Amniotic epithelial cell (primary cell): ENCODE measurements at places on chromosomes 4 and X.

GRCh38 chr4:123896446-123897071 lies 500.0 kb downstream of the SPRY1 start:
- peak; percentile 66 for DNase-seq

GRCh38 chr4:83272900-83273299 lies 11.7 kb downstream of the COQ2 start:
- no peak for DNase-seq

GRCh38 chrX:112760697-112761096 lies 79.9 kb downstream of the AMOT start:
- DNase-seq: no peak

GRCh38 chrX:81957900-81958545 lies 756.1 kb downstream of the SH3BGRL start:
- DNase-seq: no peak

GRCh38 chrX:2933125-2933900 lies 4.2 kb upstream of the ARSD start:
- DNase-seq: no peak

DNA sequence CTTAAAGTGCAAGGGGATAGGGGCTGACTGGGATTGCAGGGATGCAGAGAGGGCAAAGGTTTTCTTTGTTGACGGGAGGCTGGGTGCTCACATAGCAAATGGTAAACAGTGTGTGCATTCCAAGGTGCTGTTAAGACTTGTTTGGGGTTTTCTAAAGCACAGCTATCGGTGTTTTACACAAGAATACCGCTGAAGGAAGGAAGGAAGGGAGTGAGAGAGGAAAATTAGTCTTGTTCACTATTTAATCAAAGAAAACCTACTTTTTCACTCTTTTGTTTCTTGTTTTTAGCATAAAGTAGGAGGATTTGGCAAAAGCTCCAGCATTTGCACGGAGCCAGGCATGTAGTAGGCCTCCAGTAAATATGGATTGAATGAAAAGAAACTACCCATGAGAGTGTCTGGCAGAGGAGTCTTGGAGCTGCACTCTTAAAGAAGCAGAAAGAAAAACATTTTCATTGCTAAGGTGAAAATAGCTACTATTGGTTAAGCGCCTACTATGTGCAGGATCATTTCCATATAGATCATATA lies 99.7 kb downstream of the FIP1L1 start:
- peak; percentile 52 for DNase-seq

DNA sequence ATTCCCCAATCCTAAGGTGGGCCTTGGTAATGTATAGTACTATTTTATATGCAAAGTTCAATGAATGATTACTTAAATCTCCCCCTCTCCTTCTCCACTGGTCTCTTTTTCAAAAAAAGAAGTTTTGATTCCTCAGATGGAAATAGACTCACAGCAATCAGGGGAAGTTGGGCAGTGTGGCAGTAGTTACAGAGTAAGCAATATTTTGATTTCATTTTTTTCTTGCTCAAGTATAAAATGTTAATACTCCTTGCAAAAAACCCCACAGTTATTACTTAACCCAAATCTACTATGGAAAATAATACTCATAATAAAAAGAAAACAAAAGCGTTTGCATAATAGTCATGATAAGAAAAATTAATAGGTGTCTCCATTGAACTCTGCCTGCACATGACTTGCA lies 56.9 kb upstream of the CXCL8 start:
- no peak for DNase-seq

GRCh38 chrX:22033818-22034217 lies 1.7 kb downstream of the PHEX start:
- no peak for DNase-seq

GRCh38 chr4:40193016-40193571 lies 3.7 kb upstream of the RHOH start:
- DNase-seq: no peak

DNA sequence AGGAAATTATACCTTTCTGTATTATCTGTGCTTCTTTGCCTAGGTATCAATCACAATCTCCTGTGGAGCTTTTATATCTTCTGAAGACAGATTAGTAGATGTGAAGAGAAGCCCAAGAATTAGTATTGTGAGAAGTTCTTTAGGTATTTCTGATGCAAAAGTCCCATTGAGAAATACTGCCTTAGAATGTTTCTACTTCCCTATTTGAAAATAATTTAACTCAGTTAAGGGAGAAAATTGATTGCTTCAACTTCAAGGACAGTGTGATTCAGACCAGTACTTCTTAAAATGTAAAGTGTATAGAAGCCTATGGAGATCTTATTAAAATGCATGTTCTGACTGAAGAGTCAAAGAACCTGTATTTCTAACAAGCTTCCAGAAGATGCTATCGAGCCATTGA lies 9.0 kb downstream of the EIF1AX start:
- peak; percentile 44 for DNase-seq

GRCh38 chrX:39739585-39739984 lies 358.2 kb downstream of the BCOR start:
- no peak for DNase-seq

DNA sequence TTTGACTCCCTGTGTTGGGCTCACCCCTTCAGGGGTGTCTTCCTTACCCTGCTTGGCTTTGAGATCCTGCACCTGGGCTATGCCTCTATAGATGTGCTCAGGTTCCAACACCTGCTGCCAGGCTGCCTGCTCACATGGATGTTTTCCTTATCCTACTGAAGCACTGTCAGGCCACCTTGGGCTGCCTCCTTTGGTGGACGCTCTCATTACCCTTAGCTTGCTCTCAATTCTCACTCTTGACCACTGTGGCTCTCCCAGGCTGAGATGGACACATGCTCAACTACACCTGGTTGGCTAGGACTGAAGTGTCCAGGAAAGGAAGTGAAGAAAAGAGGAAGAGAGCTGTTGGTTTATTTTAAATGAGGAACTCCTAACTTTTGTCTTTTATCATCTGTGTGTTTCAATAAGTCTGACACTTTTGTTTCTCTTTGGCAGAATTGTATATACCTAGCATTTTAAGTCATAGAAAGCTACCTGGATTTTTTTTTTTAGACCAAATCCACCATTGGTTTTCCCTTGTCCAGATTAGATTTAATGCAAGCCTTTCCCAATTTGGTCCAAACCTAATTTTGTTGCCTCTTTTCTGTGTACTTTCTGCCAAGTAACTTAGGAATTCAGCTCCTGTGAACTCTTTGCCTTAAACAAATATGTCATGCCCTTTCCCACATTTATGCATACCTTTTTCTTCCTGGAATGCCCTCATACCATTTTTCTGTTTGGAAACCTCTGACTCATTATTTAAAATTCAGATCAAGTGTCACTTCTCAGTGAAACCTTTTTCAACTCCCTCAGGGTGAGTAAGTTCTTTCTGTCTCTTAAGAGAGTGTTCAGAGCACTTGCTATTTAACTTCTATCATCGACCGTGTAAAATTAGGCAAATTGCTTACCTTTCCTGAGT lies 175.8 kb downstream of the GC start:
- peak; percentile 59 for DNase-seq

DNA sequence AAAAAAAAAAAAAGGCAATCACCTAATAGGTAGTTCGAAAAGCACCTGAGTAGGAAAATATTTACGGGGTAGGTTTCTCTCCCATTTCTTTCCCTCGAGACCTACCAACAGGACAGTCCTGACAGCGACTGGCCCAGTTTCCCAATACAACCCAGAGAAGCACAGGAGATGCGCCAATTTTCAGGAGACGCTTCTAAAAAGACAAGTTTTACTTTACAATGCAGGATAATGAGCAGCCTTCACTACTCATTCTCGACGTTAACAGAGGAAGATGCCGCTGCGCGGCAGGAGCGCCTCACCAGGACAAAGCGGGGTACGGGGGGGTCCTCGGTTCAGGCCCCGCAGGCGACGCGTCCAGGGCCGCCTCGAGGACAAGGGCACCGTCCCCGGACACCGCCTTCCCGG lies 708 bp downstream of the BCLAF3 start:
- peak; percentile 1 for DNase-seq

- DNase-seq: no peak
These were observed 75.5 kb downstream of the GALNT7 start for GRCh38 chr4:173243917-173244658.

- DNase-seq: peak; percentile 59
These were observed 60.7 kb upstream of the ABCG2 start for GRCh38 chr4:88219099-88219498.

DNA sequence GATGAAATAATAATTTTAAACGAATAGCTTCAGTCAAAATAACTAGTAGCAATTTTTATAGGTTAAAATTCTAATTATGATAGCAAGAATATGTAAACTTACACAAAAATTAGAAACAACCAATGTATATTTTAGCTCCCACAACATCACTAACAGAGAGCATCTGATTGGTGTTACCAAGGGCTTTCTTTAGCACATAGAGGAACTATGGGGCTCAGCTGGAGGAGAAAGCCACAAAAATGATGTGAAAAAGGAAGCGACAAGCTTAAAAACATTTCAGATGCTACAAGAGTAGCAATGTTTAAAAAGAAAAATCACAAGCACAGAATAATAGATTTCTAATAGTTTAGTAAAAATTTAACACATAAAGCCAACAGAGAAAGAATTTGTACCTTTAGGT lies 56.3 kb downstream of the ATP8A1 start:
- no peak for DNase-seq

- DNase-seq: no peak
These were observed 58.0 kb upstream of the UNC5C start for GRCh38 chr4:95606739-95607138.

DNA sequence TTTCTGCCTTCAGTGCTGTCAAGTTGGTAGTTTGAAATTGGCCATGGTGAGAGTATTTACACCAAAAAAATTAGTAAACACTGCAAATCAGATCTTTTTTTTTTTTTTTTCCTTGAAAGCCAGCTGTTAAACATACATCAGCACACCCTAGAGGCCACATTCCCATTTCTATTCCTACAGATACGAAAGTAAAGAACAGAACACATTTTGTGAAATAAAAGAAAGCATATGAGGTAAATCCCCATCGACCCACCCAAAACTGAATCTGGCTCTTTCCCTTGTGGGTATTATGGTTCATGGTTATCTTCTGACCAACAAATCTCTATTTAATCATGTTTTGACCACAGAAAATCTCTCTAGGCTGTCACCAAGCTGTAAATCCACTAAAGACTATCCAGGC lies 41.8 kb upstream of the AP1AR start:
- DNase-seq: peak; percentile 54

GRCh38 chr4:98712607-98713006 lies 54.2 kb upstream of the TSPAN5 start:
- no peak for DNase-seq

DNA sequence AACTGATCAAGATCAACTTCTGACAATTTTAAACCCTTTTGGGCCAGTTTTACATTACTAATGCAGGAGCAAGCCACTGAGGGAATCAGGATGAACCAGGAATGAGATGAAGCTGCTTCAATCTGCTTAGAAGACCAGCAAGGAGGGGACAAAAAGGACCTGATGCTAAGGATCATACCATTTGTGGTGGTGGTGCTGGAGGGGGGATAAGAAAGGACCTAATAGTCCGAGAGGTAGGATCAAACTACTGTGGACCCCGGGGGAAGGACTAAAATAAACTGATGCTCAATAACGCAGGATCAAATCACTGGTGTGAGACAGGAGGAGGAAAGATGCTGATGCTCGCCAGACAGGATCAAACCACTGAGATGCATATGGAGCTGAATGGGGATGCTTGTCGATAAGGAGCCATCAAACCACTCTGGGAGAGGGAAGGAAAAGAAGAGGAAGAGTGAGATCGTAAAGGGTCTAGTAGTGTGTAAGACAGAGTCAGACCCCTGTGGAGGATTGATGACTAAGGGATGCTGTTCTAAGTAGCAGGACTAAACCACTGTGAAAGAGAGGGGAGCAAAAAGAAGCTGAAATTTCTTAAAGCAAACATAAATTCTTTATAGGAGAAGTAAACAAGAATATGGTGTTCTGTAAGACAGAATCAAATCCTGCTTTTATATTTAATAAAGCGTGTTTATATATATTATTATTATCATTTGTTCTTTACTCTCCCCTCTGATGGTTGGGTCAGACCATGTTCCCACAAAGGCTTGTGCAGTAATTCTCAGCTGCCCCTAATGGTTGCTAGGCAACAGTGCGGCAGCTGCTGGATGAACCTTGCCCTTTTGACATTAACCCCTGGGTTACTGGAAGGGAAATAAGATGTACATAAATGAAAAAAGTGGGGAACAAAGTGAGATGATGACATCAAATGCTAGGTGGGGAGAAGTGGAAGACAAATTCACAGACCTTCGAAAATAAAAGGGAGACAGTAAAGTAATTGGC lies 432.5 kb upstream of the FGF16 start:
- DNase-seq: no peak

GRCh38 chr4:166531703-166532102 lies 658.7 kb downstream of the TLL1 start:
- no peak for DNase-seq

DNA sequence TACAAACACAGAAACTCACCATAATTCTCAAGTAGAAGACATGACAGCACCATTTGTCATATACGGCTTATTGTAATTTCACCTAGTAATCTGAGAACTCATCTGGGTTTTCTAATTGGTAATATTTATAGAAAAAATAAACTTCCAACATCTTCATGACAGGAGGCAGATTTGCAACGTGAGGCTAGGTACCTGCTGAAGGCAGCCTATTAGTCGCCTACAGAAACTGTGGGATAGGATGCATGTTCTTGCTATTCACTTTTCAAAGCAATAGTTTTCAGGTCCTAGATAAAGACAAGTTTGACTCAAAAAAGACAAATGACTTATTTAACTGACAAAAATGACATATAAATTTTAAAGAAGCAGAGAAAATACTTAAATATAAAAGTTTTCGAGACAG lies 2.9 kb downstream of the ZNF732 start:
- DNase-seq: no peak

DNA sequence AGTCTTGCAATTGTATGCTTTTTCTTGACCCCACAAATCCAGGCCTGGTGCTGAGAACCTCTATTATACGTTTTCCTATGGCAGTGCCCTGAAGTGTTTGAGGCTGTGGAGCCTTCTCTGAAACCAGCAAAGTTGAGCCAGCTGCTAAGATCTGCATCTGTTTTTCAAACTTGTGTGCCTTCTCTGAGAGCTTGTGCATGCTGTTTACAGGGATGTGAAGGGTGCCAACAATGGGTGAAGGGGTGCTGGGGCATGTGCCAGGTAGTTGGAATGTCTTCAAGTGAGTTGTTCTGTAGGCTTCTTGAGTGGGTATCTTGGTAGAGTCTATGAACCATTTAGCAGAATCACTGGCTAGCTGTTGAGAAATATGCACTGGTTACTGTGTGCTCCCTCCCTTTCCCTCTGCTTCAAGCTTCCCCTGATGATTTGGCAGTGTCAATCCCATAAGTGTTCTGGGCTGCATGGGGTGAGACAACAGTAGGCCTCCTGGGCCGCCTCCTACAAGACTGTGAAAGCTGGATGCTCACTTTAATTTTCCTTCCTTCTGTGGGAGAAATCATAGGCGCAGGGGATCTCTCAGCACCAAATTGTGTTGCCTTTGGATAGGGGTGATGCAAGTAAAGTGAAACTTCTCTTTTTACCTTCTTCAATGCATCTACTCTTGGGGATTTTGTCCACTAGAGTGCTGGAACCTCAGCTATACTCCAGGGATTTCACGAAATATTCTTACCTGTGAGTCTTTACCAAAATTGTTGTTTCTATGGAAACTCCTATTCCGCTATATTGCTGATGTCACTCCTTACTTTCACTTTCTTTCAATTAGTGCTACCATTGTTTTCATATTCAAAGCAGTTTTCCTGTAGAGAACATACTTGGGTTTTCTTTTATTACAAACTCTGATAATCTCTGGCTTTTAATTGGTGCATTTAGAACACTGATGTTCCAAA lies 30.0 kb downstream of the ITM2A start:
- DNase-seq: no peak
